Fibroblast of the aortic adventitia (primary cell): ENCODE measurements at places on chromosomes 1 and 21. TPM values are rescaled to one million over a fixed set of nuclear protein-coding genes. Genes with fewer than 3 reads are reported as not detected.

The KIAA1614 gene
- total RNA-seq = 9.7 and 10.6 TPM in 2 replicates

The TPM3 gene
- total RNA-seq = 427 and 649 TPM in 2 replicates

The SLC9C2 gene
- total RNA-seq = not detected in 2 replicates

The B3GALT5 gene
- total RNA-seq = 0.18 TPM in 1 of 2 replicates, not detected in the other
